ENCODE measurements at places on chromosomes 3 and 15.
A peak's percentile ranks its signal among the peaks of the same experiment; 100 is the strongest.

DNA sequence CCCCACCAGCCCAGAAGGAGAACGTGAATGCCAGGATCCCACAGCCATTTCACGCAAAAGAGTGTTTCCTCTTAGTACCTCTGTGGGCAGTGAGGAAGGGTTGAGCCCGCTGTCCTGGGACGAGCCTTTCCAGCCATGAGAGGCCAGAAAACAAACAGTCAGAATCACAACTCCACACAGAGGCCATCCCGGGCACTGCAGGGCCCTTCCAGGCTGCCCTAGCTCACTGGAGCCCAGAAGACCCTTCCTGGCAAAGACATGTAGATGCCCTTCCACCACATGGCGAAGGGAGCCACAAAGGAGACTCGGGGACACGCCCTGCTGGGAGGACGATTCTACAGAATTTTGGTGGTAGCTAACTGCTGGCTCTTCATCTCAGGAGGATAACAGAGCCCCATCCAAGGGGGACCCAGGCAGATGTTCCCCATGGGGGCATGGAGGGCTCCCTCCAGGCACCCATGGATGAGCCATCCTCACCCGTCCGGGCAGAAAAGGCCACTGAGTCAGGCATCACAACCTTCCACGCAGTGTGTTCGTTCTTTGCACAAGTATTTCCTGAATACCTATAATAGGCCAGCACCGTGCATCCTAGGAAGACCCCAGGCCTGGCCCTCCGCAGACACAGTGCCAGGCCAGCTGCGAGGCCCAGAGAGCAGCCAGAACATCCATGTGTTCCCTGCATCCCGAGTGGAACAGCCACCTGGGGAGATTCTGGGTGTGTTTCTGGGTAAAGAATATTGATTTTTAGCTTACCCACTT lies 47.2 kb downstream of the SLC12A8 start:
- H3K27ac ChIP-seq: no peak overlapping the region
- H3K4me3 ChIP-seq: no peak overlapping the region
- H3K27me3 ChIP-seq: peaks cover 18% of the 10 kb centered on the region
- DNase-seq: no peak

GRCh38 chr3:44048196-44048924 lies 193.3 kb upstream of the TOPAZ1 start:
- no peak for DNase-seq
- H3K36me3 ChIP-seq: no peaks in the 10 kb centered on the region
- no peak overlapping the region for H3K4me3 ChIP-seq
- H3K4me1 ChIP-seq: peaks cover 6% of the 10 kb centered on the region

- no peak overlapping the region for H3K4me3 ChIP-seq
- no peaks in the 10 kb centered on the region for H3K27me3 ChIP-seq
- no peak overlapping the region for H3K27ac ChIP-seq
Observed at GRCh38 chr3:140341203-140341602, 336.7 kb upstream of the TRIM42 start.

DNA sequence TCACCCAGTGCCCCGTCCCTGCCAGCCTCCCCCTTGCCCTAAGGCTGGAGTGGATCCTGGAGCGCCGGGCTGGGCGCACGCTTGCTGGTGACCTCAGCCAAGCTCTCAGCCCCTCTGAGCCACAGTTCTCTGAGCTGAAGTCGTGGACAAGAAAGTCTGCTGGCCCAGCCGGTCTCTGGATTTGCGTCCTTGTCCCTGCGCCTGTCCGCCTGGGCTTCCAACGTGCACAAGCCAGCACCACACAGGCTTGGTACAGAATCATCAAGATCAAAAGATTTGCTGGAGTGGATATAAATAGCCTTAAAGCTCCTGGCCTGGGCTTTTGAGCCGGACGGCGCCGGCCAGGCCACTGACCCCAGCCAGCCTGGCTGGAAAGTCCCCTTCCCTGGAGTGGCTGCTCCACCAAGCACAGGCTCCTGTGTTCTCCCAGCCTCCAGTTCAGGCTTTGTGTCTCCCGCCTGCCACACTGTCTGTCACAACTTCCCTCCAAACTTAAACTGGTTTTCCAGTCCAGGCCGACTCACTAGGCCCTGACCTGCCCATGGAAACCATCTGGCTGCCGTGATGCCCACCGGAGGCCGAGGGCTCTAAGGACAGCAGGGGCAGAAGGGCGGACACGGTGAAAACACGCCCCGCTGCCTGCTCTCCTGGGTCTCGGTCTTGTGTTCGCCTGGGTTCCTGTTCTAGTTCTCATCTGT lies 156.2 kb downstream of the NUP210 start:
- no peaks in the 10 kb centered on the region for H3K36me3 ChIP-seq
- no peak overlapping the region for H3K27ac ChIP-seq
- no peaks in the 10 kb centered on the region for H3K27me3 ChIP-seq
- DNase-seq: no peak

DNA sequence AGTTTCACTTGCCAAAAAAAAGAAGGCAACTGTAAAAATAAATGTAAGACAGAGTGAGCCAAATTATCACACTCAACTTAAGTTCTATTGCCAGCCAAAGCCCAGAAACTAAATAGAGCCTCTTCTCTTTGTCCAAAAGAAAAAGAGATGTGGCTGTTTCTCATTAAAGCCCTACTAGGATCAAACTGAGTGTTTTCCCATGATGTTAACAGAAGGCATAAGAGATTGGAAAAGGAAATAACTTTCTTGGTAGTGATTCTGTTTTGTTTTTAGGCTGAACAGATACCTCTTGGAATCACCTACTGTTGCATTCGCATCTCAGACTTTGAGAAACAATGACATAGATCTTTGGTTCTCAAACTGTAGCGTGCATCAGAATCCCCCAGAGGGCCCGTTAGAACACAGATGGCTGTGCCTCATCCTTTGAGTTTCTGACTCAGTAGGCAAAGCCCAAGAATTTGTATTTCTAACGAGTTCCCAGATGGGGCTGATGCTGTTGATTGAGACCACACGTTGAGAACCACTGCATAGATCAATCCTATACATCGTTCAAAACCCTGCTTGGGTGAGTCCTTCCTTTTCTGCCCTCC lies 42.5 kb upstream of the SRGAP3 start:
- H3K4me3 ChIP-seq: no peak overlapping the region

GRCh38 chr3:38960953-38961622 lies 90.7 kb downstream of the SCN11A start:
- H3K36me3 ChIP-seq: no peaks in the 10 kb centered on the region
- H3K27ac ChIP-seq: no peak overlapping the region
- H3K4me1 ChIP-seq: no peaks in the 10 kb centered on the region
- peaks cover 2% of the 10 kb centered on the region for H3K27me3 ChIP-seq
- peak; percentile 28 for DNase-seq
- H3K4me3 ChIP-seq: no peak overlapping the region

- H3K4me1 ChIP-seq: no peaks in the 10 kb centered on the region
- H3K4me3 ChIP-seq: no peak overlapping the region
- no peaks in the 10 kb centered on the region for H3K27me3 ChIP-seq
- DNase-seq: no peak
- H3K27ac ChIP-seq: no peak overlapping the region
Observed at GRCh38 chr3:160001148-160001760, 12.6 kb downstream of the IL12A start.
